Osteocyte (in vitro differentiated cells): ENCODE measurements at places on chromosomes 11 and 22.

- no peak for DNase-seq
- no peaks in the 10 kb centered on the region for H3K27me3 ChIP-seq
- H3K4me1 ChIP-seq, result peaks cover 4% of the 10 kb centered on the region
- no peak overlapping the region for H3K4me3 ChIP-seq
These were observed 7.3 kb upstream of the SPINDOC start for GRCh38 chr11:63805844-63806415.

DNA sequence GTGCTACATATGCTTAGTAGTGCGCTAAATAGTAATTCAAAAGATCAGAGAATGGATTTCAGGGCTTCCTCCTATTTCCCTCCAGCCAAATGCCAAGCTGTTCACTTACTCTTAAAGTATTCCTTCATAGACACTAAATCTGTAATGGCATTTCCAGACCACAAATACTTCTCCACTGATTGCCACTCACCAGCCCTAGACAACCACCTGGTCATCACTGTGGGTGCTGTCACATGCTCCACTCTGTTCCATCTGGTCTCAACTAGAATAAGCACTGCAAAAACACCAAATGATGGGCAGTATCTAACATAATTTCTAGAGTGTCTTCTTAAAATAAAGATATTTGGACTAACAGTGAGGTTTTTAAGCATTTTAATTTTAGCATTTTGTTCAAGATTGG is 341.3 kb downstream of the AASDHPPT start:
- H3K27me3 ChIP-seq, result no peaks in the 10 kb centered on the region
- DNase-seq, result no peak
- H3K27ac ChIP-seq, result no peak overlapping the region
- no peaks in the 10 kb centered on the region for H3K36me3 ChIP-seq
- peaks cover 20% of the 10 kb centered on the region for H3K4me1 ChIP-seq

DNA sequence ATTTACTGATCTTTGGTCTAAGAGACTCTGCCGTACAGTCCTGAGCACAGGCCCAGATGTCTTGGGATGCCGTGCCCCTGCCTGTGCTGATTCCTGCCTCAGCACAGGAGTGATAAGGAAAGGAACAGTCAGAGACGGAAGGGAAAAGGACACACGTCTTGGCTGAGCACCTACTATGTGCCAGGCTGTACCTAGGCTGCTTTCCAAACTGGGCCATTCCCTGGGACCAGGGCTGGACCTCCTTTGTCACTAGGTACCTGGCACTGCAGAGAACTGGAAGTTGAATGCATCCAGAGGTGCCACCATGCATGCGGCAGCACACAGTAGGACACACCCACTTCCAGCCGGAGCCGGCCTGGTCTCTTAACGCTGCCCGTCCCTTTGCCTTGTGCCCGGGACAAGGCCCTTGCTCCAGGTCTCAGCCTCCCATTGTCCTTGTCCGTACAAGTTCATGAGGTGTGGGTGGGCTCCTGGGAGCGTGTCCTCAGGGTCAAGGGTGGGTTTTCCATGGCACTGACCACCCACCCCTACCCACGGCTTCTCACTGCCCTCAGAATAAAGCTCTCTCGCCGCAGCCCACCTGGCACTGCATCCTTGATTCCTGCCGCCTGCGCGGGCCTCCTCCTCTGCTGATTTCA is 1.1 kb upstream of the SSTR3 start:
- peaks cover 37% of the 10 kb centered on the region for H3K27me3 ChIP-seq
- H3K4me1 ChIP-seq, result peaks cover 18% of the 10 kb centered on the region
- DNase-seq, result no peak
- H3K27ac ChIP-seq, result no peak overlapping the region
- H3K36me3 ChIP-seq, result no peaks in the 10 kb centered on the region
- H3K4me3 ChIP-seq, result no peak overlapping the region

DNA sequence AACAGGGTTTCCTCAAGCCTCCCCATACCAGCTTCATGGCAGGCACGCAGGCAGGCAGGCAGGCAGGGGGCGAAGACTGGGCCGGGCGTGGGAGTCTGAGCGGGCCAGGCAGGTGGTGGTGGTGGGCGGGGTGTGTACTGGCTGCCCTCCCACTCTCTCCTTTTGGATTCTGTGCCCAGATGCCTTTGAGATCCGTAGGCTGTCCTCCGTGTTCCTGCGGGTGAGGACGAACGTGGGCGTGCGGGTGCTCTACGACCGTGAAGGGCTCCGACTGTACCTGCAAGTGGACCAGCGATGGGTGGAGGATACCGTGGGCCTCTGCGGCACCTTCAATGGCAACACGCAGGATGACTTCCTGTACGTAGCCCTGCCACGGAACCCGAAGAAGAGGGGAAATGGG is 23.0 kb downstream of the OTOG start:
- no peak overlapping the region for H3K27ac ChIP-seq
- H3K4me1 ChIP-seq, result no peaks in the 10 kb centered on the region

DNA sequence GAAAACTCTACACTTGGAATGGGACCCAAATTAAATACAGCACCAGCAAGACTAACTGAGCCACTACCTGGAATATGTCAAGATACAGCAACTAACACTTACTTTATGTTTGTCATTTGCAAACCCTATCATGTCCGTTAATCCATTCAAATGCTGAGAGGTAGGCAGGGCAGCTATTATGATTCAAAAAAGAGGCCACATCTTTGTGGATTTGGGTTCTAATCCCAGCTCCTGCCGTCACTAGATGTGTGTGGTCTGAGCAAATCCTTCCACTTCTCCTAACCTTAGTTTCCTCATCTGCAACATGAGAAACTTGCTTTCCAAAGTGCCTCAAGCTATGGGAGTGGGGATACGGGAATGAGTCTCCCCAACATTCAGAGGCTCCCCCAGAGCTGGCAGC is 24.2 kb downstream of the FLI1 start:
- H3K36me3 ChIP-seq, result peaks cover 2% of the 10 kb centered on the region
- H3K4me1 ChIP-seq, result peaks cover 79% of the 10 kb centered on the region
- peak overlapping the region; percentile 69 for H3K27ac ChIP-seq
- H3K27me3 ChIP-seq, result no peaks in the 10 kb centered on the region

GRCh38 chr11:35260342-35260985 is 121.5 kb downstream of the CD44 start:
- H3K27ac ChIP-seq, result peak overlapping the region; percentile 73
- no peak for DNase-seq
- H3K4me1 ChIP-seq, result peaks cover 12% of the 10 kb centered on the region

GRCh38 chr11:130616573-130616972 is 168.1 kb downstream of the ADAMTS15 start:
- no peak for DNase-seq
- no peak overlapping the region for H3K27ac ChIP-seq
- no peak overlapping the region for H3K4me3 ChIP-seq
